ENCODE measurements at places on chromosomes 7 and 10.

GRCh38 chr7:138001529-138002095 lies at the start of gene CREB3L2:
Gene CREB3L2, minus strand, starts transcription at chr7:138002086. Its CDS starts 381 bp downstream, at chr7:138001705.
- DNase-seq = peak; percentile 72

DNA sequence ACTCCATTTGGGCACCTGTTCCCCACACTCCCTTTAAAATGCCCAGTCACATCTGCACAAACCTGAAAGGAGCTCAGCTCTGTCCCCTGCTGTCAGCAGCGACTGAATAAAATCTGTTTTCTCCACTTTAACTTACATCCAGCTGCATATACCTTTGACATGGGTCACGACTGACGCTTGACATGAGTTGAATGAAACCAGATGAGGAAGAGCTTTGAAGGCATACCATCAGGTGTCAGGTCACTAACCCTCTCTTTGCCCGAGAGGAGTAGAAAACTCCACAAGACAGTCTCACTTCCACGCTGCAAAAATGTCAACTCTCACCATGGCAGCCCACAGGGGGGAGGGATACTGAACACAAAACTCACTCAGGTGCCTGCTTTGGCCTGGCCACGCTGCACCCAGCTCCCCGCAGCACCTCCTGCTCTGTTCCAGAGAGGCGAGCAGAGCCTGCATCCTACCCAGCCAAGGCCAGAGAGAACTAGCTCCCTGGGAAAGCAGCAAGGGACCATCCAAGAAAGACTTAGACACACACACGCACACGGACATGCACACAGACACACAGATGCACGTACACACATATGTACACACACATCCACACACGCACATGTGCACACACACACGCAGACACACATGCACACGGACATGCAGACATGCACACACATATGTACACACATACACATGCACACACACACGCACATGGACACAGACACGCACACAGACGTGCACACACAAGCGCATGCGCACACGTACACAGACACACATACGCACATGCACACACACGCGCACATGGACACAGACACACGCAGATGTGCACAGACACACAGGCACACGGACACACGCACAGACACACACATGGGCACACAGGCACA lies 191.0 kb downstream of the MAD1L1 start:
- no peak for DNase-seq

GRCh38 chr10:90998733-90999511 lies 78.0 kb upstream of the ANKRD1 start:
- peak; percentile 45 for DNase-seq

DNA sequence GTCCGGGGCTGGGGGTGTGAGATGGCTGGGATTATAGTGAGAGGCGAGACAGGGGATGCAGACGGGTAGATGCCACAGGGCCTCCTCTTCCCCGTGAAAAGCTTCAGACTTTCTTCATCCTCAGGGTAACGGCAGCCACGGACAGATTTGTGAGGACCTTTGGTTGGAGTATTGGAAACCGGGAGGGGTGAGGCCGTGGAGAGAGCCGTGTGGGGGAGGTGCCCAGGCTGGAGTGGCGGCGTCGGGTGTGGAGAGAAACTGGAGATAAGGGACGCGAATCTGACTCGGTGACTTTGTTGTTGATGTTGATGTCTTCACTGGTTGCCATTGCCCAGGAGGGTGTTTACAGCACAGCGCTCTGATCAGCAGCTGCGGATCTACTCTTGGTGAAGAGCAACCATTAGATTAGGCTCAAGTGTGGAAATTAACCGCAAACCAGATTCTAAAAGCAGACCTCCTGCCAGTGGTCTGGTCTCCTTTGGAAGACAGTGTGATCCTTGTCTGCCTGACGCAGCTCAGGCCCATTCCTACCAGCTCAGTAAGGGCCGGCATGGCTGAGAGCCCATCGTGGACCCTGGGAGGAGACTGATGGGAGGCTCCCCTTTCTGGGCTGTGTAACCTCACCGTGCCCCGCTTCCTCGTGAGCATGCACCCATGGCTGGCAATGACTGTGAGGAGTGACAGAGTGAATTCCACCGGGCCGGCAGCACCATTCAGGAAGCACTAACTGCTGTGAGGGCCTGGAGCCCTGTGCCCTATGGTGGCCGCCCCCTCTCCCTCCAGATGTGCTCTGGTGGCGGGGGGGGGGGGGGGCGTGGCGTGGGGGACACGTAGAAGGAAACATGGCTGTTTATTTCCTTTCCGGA lies 90.3 kb downstream of the INPP5A start:
- DNase-seq = no peak

DNA sequence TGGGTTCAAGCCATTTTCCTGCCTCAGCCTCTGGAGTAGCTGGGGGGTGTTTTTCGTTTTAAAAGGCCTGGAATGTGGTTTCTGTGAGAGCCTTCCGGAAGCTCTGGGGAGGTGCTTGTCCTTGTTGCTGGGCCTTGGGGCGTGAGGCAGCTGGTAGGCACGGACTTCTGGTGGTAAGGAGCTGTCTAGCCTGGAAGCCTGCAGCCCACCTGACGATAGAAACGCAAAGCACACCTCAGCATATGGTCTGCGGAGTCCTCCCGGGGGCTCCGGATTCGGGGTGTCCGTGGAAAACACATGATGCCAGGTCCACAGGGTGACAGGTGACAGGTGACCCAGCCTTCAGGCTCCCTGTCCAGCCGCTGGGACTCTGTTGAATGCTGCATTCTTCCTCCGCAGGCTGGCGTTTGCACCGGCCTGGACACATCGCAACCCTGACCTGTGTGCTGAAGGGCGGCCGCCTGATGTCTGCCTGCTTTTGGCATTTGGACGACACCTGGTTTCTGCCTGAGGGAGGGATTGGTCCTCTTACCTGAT lies 37.3 kb downstream of the INPP5A start:
- DNase-seq = no peak

DNA sequence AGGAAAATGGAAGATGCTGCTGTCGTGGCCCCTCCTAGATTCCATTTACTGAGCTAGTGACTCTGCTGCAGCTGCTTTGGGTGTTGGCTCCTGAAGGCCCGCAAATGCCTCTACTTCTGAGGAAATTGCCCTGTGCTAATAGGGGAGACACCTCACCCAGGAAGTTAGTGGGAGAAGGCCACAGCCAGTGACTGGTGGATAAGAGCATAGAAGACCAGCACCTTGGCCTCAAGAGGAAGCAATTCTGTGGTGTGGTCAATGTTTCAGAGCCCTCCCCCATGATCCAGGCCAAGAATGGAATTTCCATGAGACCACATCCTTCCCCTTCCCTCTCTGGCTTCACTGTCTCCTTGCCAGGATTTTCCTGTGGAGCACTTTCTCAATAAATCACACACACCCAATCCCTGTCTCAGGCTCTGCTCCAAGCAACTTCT lies 25.0 kb upstream of the FZD1 start:
- DNase-seq = peak; percentile 93

- DNase-seq = no peak
Observed at GRCh38 chr7:143269251-143269650, 6.0 kb downstream of the GSTK1 start.

DNA sequence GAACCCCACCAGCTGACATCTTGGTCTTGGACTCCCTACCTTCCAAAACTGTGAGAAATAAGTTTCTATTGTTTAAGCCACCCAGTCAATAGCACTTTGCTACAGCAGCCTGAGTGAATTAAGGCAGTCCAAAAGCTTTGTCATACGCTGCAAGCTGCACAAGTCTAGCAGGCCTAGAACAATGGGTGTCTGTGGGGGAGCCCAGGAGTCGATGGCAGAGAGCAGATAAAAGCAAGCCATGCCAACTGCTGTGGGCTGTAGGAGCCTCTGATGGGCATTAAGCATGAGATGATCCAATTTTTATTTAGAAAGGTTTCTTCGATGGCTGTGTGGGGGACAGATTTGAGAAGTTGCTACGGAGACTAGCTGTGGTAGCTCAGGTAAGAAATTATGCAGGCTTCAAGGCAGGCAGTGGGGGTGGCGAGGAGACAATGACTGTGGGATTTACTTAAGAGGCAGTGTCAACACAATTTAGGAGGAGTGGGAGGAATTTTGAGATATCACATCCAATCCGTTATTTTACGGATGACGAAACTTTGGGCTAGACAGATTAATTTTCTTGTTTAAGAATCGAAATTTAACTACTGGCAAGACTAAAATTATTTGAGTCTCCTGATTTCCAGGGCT lies 110.4 kb downstream of the NRCAM start:
- no peak for DNase-seq

GRCh38 chr7:87625101-87625500 lies 3.1 kb upstream of the RUNDC3B start:
- DNase-seq = no peak

DNA sequence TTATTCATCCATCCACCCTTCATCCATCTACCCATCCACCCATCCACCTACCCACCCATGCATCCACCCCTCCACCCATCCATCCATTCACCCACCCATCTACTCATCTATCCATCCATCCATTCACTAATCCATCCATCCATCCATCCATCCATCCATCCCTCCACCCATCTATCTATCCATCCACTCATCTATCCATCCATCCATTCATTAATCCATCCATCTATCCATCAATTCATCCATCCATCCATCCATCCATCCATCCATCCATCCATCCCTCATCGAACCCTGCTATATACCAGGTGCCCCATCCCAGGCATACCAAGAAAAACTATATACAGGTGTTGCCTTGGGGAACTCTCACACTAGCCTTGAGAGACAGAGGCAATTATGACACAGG lies 7.1 kb upstream of the CCL24 start:
- no peak for DNase-seq

DNA sequence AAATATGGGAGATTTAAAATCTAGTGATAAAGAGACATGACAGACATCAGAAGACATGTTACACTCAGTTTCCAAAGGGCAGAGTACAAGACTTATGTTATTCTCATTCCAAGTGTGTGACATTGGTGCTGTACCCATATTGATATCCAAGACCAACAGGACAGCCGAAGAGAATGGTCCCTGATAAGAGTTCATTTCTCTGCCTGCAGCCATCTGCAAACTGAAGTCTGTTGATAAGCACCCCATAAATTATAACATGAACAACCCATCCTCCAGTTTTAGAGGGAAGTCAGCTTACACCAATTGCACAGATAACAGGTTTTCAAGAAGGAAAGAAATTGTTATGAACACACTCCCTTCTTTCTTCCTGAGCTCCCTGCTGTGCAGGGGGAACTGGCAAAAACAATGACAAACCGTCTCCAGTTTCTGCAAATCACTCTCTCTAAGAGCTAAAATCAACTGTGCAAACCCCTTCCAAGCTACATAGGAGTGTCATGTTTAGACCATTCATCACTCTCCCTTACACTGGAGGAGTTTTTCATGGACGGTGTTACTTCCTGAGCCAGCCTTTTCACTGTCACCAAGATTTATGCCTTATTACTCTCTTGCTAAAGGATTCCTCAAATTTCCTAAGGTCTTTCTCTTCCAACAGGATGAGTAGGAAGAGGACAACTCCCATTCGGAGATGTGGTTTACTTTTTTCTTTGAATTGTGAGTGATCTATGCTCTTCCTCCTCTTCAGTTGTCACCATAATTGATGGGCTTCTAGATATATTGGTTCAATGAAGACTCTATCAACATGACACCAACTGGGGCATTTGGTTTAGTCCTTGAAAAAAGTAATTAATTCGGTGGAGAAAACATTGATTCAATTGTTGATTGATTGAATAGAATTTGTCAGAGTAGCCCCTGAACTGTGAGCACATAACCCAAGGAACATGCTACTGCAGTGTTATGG lies 80.3 kb upstream of the FAM171A1 start:
- DNase-seq = no peak

GRCh38 chr10:63084690-63085382 lies 48.3 kb upstream of the NRBF2 start:
- no peak for DNase-seq

- DNase-seq = no peak
Observed at GRCh38 chr7:43450894-43451293, 132.0 kb upstream of the STK17A start.

DNA sequence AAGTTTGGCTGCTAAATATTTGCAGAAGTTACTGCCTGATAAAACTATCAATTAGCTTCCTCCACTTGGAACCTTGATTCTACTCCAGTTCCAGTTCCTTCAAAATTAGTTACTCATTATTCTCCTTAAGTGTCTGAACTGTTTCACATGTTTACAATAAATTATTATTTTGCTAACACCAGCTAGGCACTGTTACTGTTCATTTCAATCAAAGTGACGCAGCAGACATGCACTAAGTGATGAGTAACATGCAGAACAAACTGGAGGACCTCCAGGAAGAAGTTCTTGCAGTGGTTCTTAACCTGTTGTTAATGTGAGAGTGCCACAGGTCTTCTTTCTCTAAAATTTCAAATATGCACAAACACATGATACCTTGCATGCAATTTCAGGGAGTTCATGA lies 491.8 kb upstream of the SEMA3A start:
- DNase-seq = no peak

DNA sequence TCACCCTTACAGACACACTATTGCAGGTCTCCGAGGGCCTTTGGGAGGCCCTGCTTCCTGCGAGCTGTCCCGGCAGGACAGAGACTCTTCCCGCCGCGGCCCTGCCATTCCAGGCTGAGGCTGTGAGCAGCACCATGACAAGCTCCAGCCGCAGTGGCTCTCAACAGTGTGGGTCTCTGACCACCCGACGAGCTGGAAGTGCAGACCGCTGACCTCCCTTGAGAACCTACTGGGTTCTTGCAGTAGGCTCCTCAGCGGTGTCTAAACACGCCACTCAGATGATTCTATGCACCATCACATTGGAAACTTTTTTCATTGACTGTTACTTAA lies 303.4 kb downstream of the WDR37 start:
- DNase-seq = no peak
